Daoy (cell line): ENCODE measurements at places on chromosomes 12 and 14.
A peak's percentile ranks its signal among the peaks of the same experiment; 100 is the strongest.

GRCh38 chr14:106507354-106507753 is 981.0 kb downstream of the TMEM121 start:
- DNase-seq: no peak

DNA sequence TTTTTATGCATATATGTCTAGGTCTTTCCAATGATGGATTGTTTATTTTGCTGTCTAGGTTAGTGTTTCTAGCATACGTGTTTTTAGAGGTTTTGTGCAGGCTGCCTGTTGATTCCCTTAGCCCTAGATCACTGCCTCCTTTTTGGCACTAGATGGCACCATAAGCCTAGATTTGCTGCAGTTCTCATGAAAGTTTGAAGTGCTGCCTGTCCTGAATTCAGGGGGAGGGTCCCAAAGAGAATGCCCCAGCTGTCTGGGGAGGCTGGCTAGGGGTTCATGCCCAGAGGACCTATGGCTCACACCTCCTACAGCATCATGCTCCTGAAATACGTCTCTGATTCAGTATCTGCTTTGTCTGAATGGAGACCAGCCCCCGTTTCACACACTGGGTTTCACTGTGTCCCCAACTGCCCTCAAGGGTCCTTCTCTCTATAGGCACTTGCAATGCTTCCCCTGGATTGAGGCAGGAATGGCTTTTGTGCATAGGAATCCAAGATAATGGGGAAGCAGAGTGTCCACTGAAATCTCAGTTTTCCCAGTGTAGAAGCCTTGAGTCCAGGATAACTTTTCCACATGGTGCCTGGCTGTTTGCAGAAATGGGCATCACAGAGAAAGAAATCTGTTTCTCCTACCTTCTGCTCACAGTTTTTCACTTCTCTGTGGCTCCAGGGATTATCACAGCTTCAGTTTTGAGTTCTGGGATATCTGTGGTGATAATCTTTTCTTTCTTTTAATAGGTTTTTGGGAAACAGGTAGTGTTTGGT is 14.2 kb upstream of the TXNRD1 start:
- peak; percentile 66 for DNase-seq

- no peak for DNase-seq
Measured at GRCh38 chr14:96589577-96589976, 87.4 kb downstream of the PAPOLA start.

DNA sequence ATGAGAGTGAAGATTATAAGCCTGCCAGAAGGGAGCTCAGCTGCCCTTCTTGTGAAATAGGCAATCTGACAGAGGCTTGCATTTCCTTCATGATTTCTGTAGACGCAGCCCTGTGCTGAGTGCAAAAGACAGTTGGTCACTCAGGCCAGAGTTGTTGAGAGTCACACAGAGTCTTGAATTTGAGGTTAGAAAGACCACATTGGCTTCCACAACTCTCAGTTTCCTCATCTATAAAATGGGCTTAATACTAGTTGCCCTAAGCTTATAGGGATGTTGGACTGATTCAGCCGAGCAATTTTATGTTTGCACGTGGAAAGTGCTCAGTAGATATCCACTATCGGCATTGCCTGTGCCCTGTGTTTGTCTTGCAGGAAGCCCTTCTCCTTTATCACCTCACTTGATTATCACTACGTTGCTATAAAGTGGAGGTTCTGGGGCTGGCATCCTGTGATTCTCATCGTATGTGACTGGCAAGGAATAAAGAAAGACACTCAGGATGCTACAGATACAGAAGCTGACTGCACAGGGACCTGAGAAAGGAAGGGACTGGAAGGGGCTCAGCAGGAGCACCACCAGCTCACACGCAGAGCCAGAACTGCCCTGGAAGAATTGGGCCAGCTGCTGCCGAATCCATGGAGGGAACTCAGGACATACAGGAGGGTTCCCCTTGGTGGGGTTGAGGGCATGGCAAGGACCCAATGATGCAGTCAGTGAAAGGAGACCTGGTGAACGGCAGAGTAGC is 19.8 kb upstream of the SERPINA4 start:
- no peak for DNase-seq

DNA sequence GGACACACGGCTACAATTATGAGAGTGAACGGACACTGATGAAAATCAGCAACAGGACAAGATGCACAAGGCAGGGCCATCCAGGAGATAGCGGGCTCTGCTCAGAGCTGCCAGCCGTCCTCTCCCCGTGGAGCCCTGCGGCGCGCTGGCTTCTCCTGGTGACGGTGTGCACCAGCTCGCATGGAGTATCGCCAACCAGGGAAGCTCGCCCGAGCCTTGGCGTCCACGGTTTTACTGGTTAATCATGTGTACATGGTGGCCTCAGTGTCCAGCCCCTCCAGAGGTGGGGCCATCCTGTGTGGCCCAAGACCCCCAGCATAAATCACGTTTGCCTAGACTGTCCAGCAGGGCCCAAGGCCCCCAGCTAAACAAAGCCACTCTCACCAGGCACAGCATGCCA is 31.2 kb upstream of the DYNC1H1 start:
- no peak for DNase-seq

- no peak for DNase-seq
Measured at GRCh38 chr12:69014047-69014446, 81.1 kb upstream of the CPM start.

- no peak for DNase-seq
Measured at GRCh38 chr14:19754172-19754571, 10.8 kb downstream of the OR4Q3 start.

DNA sequence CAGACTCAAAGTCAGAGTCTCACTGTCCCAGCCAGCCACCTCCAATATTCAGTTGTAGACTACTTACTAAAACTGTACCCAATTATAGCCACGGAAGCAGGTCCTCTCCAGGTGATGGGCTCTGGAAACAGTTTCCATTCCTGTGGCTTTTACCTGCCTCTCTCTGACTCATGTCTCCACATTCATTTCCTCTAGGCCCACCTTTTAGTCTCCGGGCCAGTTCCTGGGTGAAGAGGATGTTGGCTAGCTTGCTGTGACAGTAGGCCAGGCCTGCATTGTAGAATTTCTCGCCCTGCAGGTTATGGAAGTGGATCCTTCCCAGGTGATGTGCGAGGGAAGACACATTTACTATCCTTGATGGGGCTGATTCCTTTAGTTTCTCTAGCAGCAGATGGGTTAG is 5.6 kb downstream of the RDH11 start:
- no peak for DNase-seq

GRCh38 chr14:73014105-73014504 is 12.8 kb downstream of the ZFYVE1 start:
- DNase-seq: no peak

- no peak for DNase-seq
Measured at GRCh38 chr12:43072431-43072830, 479.6 kb downstream of the ADAMTS20 start.

GRCh38 chr14:65502676-65503124 is 90.2 kb downstream of the FUT8 start:
- DNase-seq: peak; percentile 74

- no peak for DNase-seq
Measured at GRCh38 chr14:76941544-76941943, 87.0 kb downstream of the IRF2BPL start.

DNA sequence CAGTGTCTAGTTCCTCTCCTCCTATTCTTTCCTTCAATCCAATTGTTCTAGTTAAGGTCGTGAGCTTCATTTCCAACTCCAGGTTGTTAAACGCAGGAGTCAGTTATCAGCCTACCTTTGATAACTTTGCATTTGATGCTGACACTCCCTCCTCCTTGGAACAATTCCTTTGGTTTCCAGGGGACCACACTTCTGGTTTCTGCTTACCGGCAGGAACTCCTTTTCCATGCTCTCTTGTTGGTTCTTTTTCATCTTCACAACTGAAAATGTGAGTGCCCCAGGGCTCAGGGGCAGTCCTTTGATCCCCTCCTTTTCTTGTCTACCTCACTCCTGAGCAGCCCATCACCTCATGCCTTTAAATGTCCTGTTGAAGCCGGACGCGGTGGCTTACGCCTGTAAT is 5.0 kb downstream of the EEF1AKMT3 start:
- no peak for DNase-seq

DNA sequence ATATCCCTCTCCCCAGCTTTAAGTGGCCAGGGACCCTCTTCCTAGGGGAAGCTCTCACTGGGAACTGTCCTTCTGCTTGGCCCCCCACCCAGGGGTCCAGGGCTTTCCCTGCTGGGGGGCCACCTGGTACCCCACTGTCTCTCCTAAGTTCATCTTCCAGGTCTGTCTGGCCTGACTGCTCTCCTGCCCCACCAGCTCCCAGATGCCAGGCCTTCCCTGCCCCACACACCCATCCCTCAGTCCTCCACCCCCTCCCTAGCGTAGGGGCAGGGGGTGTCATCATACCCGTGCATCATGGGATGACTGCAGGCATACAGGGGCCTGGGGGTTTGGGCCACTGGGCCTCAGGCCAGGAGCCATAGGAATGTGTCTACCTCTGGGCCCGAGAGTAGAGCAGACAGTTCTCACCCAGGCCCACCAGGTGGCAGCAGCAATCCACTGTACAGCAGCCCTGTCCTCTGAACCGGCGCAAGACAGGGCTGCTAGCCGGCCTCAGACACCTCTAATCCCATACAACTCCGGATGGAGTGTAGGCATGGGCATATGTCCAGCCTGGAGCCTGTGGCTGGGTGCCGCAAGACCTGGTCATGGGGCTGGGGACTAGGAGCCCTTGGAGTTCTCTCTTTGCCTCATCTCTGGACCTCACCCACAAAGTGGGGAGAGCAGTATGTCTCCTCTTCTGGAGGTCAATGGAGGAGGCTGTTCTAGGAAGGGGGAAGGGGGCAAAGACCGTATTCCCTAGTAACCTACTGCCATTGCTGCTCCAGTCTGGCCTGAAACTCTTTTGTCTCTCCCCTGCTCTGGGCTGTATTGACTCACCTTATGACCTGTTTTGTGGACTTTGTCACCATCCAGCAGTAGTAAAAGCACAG is 10.0 kb upstream of the SMARCD1 start:
- DNase-seq: peak; percentile 85

GRCh38 chr12:109112720-109113465 is 3.5 kb upstream of the ACACB start:
- no peak for DNase-seq

GRCh38 chr14:68675233-68675577 is 117.7 kb downstream of the ZFP36L1 start:
- DNase-seq: peak; percentile 81

- no peak for DNase-seq
Measured at GRCh38 chr12:48151103-48151771, 6.1 kb downstream of the ASB8 start.

DNA sequence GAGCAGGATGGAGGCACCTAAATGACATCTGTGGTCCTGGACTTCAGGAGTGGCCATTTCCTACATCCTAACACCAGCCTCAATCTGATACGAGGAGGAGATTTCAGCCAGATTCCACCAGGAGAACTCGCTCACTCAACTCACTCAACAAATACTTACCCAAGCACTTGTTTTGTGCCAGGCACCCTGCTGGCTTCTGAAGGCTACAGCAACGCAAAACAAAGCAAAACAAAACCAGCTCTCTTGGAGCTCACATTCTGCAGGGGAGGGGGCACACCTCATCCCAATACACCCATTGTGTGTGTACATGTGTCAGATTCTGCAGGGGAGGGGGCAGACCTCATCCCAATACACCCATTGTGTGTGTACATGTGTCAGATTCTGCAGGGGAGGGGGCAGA is 144.8 kb downstream of the PIWIL1 start:
- DNase-seq: no peak

DNA sequence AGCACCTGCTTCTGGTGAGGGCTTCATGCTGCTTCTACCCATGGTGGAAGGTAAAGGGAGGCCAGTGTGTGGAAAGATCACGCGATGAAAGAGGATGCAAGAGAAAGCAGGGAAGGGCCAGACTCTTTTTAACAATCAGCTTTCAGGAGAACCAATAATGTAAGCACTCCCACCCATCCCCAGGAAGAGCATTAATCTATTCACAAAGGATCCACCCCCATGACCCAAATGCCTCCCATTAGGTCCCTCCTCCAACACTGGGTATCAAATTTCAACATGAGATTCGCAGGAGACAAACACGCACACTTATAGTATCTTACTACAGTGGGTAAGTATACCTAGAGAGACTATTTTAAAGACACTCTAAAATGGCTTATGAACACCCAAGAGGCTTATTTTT is 80.5 kb upstream of the TMCC3 start:
- DNase-seq: no peak

DNA sequence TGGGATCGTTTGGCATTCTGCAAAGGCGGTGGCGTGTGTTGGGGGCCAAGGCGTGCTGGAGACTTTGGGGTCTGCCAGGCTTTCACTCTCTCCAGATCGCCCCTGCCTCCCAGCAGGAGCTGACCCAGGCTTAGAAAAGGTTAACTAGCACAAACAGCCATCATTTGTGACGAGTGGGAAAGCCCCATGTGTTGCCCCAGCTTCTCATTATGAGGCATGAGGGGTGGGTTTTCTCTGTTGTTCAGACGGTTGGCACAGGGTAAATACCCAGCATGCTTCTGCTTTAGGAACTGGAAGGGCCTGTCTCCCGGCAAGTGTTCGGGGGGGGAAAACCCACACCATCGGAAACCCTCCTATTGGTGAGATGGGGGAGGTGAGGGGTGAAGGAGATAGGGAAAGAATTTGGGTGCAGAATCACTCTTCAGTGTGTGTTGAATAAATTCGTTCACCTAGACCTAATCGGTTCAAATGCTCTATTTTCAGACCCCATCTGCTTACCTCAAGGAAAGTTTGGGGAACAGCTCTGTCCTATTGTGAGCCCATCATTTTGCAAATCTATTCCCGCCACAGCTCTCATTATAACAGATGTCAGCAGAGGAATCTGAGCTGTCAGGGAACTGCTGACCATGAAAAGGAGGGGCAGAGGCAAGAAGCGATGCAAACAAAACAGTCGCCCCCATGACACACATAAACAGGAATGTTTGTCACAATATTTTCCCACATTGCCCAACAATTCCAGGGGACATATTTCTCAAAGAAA is 34.7 kb upstream of the C12orf42 start:
- no peak for DNase-seq

- DNase-seq: peak; percentile 47
Measured at GRCh38 chr14:93033983-93034670, 81.6 kb downstream of the ITPK1 start.

DNA sequence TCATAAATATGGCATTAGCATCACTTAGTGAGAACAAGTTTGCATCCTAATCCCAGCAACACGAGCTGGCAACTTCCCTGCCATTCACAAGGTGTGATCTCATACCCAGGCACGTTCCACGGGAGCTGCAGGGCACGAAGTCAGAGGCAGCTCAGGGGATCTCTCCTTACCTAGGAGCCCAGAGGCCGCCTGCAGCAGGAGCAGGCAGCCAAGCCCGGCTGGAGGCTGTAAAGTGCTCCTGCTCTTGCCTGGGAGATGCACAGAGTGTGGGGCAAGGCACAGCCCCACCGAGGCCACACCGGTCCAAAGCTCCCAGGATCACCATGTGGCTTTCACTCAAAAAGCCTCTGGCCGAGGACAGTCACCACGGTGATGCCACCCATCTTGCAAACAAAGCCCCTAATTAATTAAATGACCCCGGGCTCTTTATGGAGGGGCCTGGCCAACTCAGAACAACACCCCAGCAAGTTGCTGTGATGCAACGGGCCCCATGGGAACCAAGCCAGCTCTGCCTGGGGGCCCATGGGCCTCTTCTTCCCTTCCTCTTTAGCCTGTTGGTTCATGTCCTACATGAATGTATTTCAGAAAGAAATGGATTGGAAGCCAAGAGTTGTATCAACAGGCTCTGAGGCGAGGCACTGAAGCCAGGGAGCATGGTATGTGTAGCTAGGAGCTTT is 26.5 kb downstream of the NUAK1 start:
- peak; percentile 48 for DNase-seq

- DNase-seq: no peak
Measured at GRCh38 chr14:50963919-50964318, 19.6 kb upstream of the PYGL start.

- no peak for DNase-seq
Measured at GRCh38 chr12:93918262-93918661, 230.1 kb upstream of the PLXNC1 start.

- DNase-seq: peak; percentile 55
Measured at GRCh38 chr12:81077329-81077685, 572 bp upstream of the ACSS3 start.

GRCh38 chr12:132734206-132734605 is 23.6 kb downstream of the PGAM5 start:
- no peak for DNase-seq
